Right ventricle myocardium inferior (tissue), 1 donor: ENCODE measurements at places on chromosomes 12 and 14. TPM values are rescaled to one million over a fixed set of nuclear protein-coding genes. Genes with fewer than 3 reads are reported as not detected.

GRCh38 chr12:45244561-45245343, 28.9 kb downstream of the ANO6 start:
- DNase-seq = no peak

GRCh38 chr12:81095501-81096232, 17.8 kb downstream of the ACSS3 start:
- no peak for DNase-seq

DNA sequence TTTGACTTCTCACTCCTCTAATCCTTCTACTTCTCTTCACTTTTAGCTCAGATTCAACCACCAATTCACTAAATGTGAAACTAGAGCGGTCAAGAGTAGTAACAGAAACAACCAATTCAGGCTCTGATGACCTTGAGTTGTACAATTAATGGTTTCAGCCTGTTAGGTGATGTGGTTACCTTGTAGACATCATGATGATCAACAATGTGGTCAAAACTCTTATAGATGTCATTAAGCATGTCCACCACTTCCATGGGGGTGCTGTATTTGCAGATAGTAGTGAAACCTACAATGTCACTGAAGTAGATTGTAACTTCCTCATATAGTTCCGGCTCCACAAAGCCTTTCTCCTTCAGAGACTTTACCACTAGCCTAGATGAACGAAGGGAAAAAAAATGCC, 54.1 kb upstream of the PLBD1 start:
- DNase-seq = no peak

- no peak for DNase-seq
These were observed 3.2 kb upstream of the LHX5 start for GRCh38 chr12:113474635-113475436.

DNA sequence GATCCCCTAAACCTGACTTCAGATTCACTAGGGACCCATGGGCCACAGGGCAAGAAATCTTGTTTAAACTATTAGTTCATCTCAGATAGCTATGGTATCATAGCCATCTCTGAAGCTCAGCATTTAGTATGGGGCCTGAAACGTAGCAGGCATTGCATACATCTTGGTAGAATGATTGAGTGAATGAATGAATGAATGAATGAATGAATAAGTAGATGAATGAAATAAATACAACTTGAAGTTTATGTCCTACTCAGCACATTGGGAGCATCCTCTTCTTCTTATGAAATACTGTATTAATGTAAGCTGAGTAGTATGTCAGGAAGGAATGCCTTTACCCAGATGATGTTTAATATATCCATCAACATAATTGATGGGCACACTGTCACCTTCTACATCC, 175.4 kb upstream of the EEA1 start:
- DNase-seq = no peak

GRCh38 chr14:92877757-92878431, 45.1 kb upstream of the CHGA start:
- DNase-seq = peak; percentile 73

DNA sequence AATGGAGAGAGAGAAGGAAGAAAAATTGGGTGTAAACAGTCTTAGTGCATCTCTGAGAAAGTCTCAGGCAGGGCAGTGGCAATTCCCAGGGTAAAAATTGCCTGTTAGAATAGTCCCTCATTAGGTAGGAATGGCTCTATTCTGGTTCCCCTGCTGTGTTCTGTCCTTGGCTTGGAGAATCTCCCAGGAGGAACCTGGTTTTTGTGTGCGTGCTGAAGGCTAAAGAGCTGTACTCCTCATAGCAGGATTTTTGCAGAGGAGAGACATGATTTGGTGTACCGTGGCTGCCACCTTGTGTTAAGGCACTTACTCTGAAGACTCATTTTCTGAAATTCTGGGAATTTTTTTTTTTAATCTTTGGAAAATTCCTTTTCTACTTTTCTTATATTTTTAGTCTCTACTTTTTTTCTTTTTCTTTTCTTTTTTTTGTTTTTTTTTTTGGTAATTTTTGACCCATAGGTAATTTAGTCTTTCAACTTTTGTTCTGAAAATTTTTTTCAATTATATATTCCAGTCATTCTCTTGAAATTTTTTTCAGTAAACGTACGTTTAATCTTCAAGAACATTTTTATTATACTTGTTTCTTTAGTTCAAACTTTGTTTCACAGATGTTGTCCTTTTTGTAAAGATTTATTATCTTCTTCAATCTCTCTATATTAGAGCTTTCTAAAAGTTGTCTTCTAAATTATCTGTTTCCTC, 63.8 kb downstream of the FBXO33 start:
- no peak for DNase-seq

- no peak for DNase-seq
These were observed 4.8 kb downstream of the HIP1R start for GRCh38 chr12:122839907-122840554.

The SRGAP1 gene
- 2.2 TPM for total RNA-seq

The RGS6 gene
- total RNA-seq = 23.3 TPM

The RND1 gene
- 0.41 TPM for total RNA-seq

The FAM186B gene
- total RNA-seq = 0.62 TPM
